ENCODE measurements at places on chromosomes 3 and 15. TPM values are rescaled to one million over a fixed set of nuclear protein-coding genes. Genes with fewer than 3 reads are reported as not detected.

Gene VIPR1
- 2.5 TPM for polyA plus RNA-seq

Gene PAQR9
- polyA plus RNA-seq, result 0.57 TPM

DNA sequence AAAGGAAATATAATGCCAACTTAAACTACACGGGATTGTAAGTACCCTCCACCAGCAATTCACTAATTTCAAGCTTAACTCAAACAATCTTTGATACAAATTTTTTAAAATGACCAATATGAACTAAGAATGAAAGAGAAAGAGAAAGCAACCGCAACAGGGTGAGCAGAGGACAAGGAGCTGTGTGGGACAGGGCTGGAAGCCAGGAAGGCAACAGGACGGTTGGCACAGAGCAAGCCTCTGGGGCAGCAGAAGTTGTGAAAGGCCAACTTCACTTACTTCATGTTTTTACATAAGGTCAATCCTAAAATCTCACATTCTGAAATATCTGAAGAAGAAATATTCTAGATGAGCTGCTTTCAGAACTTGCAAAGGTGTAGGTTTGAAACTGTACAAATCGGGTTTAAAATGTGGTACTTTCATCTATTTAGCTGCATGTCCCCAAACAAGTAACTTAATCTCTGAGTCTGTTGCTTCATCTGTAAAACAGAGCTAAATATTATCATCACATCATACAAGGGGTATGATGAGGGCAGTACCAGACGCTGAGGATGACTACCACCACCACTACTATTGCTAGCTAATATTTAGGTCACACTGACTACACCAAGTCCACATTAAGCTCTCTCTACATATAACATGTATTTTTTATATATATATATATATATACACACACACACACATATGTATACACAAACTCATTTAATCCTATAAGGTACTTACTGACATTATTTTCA, 101.7 kb downstream of the IGSF11 start:
- DNase-seq, result no peak

GRCh38 chr3:161093895-161094294, 11.3 kb downstream of the B3GALNT1 start:
- no peak for DNase-seq

GRCh38 chr3:69451594-69451993, 65.7 kb upstream of the FRMD4B start:
- no peak for DNase-seq

- no peak for DNase-seq
These were observed 63.3 kb upstream of the STT3B start for GRCh38 chr3:31469385-31469784.

DNA sequence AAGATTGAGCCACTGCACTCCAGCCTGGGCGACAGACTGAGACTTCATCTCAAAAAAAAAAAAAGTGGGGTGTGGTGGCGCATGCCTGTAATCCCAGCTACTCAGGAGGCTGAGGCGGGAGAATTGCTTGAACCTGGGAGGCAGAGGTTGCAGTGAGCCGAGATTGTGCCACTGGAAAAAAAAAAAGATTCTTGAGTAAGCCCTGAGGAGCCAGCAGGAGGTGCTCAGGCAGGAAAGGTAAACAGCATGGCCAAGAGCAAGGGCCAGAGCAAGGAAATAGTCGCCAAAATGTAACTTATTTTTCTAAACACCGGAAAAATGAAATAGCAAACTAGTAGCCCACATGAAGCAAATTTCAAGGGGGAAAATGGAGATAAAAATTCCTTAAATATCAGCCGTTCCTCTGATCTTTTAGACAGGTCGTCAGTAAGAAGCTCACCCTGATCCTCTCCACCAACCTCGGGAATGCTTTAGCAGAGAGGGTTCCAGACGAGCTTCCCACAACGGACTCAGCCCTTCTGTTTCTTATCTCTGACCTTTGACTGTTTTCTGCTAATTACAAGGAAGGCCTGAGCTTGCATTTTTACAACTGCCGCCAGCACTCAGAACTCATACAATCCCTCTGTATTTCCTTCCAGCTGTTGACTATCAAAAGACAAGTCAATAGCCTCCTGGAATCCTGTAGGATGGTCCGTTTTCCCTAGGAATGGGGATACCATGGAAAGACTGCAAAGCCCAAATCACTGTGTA, 45.0 kb upstream of the AKAP13 start:
- no peak for DNase-seq

- no peak for DNase-seq
These were observed 9.5 kb upstream of the TRIM69 start for GRCh38 chr15:44726568-44727484.

GRCh38 chr3:24177201-24177600, 232.1 kb downstream of the NR1D2 start:
- DNase-seq, result no peak

All from right renal pelvis (tissue), 4 donors.